Adrenal gland (tissue), 19 donors: ENCODE measurements at places on chromosomes 6 and 20. TPM values are rescaled to one million over a fixed set of nuclear protein-coding genes. Genes with fewer than 3 reads are reported as not detected.

DNA sequence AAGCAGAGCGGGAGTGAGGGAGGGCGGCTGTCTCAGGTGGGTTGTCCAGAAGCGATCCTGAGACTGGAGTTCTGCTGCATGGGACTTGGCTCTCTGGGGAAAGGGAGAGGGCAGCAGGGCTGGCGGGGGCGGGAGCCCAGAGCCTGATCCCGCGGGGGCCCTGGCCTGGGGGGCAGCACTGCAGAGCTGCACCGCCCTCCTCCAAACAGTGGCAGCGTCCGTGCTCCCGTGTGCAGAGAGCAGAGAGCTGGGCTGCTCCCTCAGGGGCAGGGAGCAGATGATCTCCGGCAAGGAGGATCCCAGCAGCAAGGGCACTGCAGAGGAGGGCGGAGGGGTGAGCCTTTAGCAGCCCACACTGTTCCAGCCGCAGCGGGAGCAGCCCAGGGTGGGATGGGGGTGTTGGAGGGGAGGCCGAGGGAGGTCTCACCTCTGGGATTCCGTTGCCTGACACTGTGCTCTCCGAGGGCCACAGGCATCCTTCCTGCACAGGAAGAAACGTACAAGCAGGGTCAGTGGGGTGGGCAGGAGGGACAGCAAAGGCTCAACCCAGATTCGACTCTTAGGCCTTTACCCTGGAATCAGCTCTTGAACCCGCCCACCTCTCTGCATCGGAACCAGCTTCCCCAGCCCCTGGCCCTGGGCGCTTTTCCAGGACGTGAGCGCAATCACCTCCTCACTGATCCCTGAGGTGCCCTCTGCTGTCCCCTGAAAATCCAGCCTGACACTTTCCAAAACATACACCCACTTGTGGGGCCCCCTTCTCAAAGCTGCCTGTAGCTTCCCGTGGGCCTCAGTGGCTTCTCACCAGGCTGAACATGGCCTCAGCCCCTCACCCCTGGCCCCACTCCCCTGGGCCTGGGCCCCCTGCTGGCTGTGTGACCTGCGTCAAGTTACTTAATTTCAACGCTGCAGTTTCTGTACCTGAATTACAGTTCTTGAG is 32.6 kb upstream of the ZBP1 start:
- peak; percentile 18 for DNase-seq

DNA sequence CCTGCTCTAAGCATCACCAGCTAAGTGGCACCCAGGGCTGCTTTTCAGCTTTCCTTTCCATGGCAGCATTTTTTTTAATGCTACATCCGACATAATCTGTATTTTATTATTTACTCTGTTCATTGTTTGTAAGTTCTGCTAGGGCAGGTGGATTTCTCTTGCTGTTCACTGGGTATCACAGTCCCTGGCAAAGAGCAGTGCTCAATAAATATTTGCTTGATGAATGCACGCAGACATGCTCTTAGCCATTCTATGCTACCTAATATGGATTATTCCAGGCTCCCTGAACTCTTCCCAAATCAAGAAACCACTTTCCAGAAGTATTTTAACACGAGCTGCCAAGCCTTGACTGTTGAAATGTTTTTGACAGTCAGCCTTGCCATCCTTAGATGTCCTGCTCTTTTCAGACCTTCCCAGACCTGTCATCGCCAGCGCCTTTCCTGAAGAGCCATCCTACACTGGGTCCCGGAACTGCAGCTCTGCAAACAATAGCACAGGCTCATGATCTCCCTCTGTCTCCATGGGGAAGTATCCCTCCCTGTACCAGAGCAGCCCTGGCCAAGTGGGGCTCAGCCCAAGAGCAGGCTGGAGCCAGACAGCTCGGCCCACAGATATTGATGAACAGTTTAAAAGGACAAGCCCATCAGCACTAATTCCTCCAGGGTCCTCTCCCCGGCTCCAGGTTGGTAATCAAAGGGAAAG is 136.5 kb upstream of the CDH4 start:
- no peak for DNase-seq

The MUCL3 gene
- total RNA-seq, result not detected

DNA sequence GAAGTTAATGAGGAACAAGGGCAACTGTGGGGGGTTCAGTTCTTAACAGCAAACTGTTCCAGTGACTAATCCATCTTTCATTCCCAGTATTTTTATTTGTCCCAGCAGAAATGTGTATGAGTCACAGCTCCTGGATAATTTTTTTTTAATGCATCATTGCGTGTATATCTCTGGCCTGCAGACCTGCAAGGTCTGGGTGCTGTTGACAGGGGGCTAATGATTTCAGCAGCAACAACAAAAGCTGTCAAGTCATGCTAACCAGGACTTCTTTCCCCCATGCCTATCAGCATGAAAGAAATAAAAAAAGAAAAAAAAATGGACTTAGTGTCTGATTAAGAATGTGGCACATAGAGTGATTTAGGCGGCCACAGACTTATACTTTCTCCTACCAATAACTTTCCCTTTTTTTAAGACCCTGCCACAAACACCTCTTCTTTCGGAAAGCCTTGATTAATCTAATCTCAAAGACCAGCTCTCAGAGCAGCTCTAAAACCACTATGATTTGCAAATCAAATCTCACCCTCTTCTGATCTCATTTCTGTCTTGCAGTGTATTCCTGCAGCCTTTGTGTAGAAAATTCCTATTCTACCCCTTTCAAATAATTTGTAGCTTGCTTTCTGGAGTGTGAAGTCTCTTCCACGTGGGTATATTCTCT is 14.2 kb upstream of the PREX1 start:
- DNase-seq, result no peak

The MRPL2 gene
- 91.0 TPM for total RNA-seq

DNA sequence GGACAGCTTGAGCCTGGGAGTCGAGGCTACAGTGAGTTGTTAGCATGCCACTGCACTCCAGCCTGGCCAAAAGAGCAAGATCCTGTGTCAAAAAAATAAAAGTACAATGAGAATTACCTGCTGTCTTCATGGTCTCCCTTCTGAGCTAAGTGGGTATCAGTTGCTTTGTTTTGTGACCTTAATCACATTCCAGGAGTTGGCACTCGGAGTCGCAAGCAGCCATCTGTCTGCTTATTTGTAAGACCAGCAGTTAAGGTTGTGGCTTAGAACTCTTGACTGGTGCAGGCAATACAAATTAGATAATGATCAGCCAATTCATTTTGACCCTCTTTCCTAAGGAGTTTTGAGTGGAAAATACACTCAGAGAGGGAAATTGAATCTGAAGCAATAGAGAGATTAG is 114.0 kb downstream of the MYO6 start:
- DNase-seq, result no peak

DNA sequence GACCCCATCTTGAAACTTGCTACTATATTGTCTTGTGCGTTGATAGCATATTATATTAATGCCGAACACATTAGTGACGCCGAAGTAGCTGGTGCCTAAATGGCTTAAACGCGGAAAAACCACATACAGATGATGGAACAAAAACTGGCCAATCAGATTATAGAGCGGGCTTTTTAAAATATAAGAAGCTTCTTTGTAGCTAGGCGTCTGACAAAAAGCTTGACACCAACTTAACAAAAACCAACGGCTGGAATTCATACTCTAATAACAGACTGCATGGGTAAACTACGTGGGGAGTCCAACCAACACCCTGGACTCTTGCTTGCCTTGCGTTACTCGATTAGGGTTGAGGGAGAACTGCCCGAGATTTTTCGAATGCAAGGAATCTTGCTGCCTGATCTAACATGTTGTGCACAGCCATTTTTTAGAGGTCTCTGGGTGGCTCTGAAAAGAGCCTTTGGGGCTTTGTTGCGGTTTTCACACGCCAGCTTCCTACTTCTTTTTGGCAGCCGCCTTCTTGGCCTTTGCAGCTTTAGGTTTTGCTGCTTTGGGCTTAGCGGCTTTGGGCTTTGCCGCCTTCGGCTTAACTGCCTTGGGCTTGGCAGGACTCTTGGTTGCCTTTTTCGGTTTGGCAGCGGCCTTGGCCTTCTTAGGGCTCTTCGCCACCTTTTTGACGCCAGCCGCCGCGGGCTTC is 45.7 kb downstream of the OR2B2 start:
- no peak for DNase-seq

The CCN6 gene
- total RNA-seq, result not detected

The DEFB118 gene
- total RNA-seq, result not detected
